ENCODE measurements at places on chromosomes 13 and 19.

- DNase-seq = no peak
These were observed 15.3 kb downstream of the WDFY2 start for GRCh38 chr13:51599444-51600176.

GRCh38 chr13:88704600-88705275, 1033.6 kb downstream of the SLITRK5 start:
- DNase-seq = no peak

- no peak for DNase-seq
These were observed 46.7 kb downstream of the NOTCH3 start for GRCh38 chr19:15154002-15154612.

DNA sequence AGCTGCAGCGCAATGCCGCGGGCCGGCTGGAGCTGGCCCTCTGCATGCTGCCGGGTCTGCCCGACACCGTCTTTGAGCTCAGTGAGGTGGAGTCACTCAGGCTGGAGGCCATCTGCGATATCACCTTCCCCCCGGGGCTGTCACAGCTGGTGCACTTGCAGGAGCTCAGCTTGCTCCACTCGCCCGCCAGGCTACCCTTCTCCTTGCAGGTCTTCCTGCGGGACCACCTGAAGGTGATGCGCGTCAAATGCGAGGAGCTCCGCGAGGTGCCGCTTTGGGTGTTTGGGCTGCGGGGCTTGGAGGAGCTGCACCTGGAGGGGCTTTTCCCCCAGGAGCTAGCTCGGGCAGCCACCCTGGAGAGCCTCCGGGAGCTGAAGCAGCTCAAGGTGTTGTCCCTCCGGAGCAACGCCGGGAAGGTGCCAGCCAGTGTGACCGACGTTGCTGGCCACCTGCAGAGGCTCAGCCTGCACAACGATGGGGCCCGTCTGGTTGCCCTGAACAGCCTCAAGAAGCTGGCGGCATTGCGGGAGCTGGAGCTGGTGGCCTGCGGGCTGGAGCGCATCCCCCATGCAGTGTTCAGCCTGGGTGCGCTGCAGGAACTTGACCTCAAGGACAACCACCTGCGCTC, 3.8 kb upstream of the MAP2K7 start:
- DNase-seq = no peak

- DNase-seq = no peak
These were observed 2411.1 kb downstream of the PCDH9 start for GRCh38 chr13:64819081-64819480.

DNA sequence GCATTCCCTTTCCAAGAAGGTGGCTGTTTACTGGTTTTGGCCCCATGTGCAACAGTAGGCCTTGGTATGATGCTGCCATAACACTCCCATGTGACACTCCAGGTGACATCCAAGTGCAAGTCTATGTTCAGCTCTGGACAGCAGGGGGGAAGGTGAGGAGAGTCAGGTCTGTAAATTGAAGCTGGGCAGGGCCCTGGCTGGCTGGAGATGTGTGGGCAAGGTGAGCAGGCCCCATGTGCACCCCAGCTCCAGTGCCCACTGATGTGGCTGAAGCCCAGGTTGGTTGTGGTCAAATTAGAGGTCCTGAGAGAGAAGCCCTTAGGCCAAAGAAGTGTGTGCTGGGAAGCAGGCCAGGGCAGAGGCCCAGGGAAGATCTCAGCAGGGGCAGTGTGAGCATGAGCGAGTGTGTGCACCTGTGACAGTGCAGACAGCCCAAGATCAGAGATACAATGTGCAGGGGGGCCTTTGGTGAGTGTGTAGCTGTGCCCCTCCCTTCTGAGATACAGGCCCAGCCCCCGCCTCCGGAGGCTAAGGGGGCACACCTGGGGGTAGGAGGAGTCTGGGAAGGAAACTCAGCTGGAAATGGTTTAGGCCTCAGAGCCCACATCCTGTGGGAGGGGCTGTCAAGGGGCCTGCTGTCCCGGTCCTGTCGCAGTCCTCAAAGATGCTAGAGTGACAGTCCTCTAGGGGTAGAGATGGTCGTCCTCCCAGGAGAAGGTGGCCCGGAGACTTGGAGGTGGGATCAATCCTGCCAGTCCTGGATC, 18.6 kb downstream of the DEDD2 start:
- no peak for DNase-seq

DNA sequence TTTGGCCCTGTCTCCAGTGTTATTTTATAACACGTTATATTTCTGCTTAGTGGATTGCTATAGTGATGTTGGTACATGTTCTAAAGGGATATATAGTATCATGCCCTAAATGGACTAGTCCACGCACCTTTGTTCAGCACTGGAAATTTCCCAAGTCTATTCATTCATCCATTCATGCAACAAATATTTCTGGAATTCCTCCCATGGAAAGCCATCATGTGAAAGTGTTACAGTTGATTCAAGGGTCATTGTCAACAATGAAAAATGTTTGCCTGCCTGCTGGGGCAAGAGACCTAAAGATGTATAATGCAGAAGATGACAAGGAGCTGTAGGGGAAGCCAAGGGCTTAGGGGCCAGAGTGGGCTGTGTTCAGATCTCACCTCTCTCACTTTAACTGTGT, 10.8 kb upstream of the HSPH1 start:
- no peak for DNase-seq

GRCh38 chr13:92575777-92576176, 650.8 kb upstream of the GPC6 start:
- no peak for DNase-seq

- no peak for DNase-seq
These were observed 10.3 kb upstream of the ZNF83 start for GRCh38 chr19:52648336-52649016.

- DNase-seq = no peak
These were observed 82.0 kb downstream of the TEX26 start for GRCh38 chr13:31014456-31014855.

- no peak for DNase-seq
These were observed 903.1 kb downstream of the SLITRK6 start for GRCh38 chr13:84896128-84896527.

- no peak for DNase-seq
These were observed 4.6 kb upstream of the EPN1 start for GRCh38 chr19:55670280-55671053.

- no peak for DNase-seq
These were observed 18.9 kb downstream of the ARID3A start for GRCh38 chr19:944663-945241.

GRCh38 chr19:49852631-49853126, 1.7 kb downstream of the PTOV1 start:
- DNase-seq = no peak

- DNase-seq = peak; percentile 35
These were observed 76.9 kb downstream of the GADD45B start for GRCh38 chr19:2552859-2553258.

GRCh38 chr13:70795484-70795883, 687.2 kb upstream of the KLHL1 start:
- no peak for DNase-seq

DNA sequence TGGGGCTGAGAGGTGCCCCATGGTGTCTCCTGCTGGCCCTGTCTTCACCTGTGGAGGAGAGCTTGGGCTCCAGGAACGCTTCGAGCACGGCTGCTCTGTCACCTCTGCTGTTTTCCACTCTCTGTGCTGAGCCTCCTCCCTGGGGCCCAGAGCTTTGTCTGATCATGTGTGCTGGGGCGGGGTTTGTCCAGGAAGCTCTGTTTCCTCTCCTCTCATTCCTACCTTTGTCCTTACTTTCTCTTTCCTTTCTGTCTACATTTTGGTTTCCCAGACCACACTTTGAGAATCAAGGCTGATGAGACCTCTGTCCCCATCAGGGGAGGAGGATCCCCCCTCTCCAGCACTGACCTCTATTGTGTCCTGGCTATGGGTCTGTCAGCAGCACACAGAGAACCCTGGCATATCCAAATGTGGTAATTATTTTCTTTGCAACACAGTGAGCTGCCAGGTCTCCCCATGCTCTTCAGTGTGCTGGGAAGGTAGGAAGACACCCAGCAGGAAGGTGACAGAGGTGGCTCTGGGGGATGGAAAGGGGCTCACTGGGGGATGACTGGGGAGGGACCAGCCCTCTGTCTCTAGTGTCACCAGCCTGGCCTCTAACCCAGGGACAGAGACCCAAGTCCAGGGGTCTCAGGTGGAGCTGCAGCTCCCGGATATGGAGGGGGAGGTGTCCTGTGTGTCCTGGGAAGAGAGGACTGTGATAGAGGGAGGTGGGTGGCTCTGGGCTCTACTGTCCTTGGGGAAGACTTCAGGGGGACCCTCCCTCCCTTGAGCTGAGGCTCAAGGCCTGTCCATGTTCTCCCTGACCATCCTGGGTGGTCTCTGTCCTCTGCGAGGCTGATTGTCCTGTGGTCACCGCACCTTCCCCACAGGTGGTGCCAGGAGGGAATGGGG, at the start of gene CEACAM1:
TSS of gene CEACAM1 (minus strand) at position 128 of the 894 bp plus-strand sequence. CDS start at position 21, 107 bp downstream.
- DNase-seq = no peak

GRCh38 chr13:20128459-20128931, 32.4 kb downstream of the GJA3 start:
- no peak for DNase-seq

DNA sequence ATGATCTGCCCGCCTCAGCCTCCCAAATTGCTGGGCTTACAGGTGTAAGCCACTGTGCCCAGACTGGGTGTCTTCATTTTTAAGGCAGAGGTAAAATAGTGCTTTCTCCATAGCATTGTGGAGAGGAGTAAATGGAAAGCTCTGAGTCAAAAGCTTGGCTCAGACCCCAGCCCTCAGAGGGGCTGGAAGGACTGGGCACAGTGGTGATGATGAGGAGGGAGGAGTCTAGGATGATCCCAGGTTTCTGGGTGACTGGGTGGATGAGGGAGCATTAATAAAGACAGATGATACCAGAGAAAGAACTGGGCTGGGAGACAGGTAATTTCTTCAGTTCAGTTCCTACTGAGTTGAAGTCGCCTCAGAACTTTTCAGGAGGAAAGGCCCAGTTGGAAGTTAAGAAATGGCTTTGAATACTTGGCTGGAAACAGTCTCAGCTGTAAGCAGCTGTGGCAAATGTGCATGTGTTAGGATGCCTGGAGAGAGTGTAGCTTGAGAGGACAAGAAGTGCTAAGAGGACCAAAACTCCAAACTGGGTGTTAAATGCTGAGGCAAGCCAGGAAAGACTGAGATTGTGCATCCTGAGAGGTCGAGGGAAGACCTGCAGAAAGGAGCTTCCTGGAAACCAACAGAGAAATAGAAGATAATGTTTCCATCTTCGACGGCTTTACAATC, 37.1 kb upstream of the MEDAG start:
- DNase-seq = no peak

DNA sequence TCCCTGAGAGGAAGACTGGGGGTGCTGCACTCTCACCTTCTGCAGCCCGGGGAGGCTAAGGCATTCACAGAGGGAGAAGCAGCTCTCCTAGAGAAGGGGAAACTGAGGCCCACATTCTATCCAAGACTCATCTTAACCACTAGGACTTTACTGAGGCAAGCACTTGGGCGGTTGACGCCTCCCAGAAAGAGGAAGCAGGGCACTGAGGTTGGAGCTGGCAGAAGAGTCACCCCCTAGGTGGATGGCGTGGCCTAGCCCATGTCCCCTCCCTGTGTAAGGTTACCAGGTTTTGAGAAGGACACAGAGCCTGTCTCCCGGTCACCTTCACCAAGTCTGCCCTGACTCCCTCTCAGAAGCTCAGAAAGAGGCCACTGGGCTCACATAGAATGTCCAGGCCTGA, 2.7 kb downstream of the S1PR2 start:
- DNase-seq = no peak

GRCh38 chr19:37966662-37967231, 59.7 kb downstream of the SIPA1L3 start:
- DNase-seq = no peak

- DNase-seq = no peak
These were observed 45.4 kb upstream of the TFDP1 start for GRCh38 chr13:113539176-113539575.

DNA sequence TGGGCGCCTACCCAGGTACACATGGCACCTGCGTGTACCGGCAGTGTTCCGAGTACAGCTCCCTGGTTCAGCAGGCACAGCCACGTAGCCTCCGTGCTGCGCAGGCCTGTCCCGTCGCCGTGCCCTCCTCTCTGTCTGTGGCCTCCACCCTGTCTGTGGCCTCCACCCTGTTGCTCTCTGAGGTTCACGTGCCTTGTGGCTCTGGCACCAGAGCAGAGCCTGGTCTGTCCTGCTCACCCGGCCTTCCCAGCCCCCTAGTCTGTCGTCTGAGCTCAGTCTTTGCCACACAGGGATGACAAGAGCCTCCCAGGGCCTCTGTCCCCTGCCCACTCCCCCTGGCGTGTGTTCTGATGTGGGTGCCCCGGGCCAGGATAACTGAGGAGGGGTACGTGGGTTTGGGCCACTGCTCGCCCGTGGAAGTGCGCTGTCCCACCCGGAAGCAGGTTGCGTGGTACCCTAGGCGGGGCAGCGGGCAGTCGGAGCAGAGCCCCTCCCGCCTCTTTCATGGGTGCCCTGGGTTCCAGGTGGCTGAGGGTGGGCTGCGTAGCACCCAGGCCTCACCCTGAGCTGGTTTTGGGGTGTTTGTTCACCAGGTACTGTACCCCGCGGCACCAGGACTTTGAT, 71.7 kb downstream of the KDM4B start:
- no peak for DNase-seq

DNA sequence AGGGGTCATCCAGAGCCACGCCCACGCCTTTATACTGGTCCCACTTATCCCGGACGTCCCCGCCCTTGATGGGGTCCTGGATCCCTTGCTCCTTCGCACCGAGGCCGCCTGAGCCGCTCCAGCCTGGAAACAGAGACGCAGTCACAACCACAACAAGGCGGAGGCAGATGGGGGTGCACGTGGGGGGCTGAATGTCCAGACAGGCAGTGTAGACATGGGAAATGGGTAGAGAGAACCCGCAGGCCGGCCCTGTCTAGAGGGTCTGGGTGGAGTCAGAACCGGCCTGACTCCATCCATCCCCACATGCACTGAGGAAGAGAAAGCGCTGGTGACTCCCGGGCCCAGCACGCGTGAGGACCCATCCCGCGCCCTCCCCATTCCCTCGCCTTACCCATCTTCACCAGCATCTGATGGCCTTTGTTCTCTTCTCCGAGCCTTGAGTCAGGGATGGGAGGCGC, 23.0 kb downstream of the CHERP start:
- DNase-seq = no peak

DNA sequence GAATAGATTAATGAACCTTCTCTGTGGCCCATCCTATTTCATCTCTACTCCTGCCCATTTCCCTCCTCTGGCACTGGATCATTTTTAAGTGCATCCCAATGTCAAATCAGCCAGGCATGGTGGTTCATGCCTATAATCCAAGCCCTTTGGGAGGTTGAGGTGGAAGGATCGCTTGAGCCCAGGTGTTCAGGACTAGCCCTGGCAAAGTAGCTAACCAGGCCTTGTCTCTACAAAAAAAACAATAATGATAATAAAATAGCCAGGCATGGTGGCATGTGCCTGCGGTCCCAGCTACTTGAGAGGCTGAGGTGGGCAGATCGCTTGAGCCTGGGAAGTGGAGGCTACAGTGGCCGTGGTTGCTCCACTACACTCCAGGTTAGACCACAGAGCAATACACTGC, 517.0 kb downstream of the MYO16 start:
- no peak for DNase-seq
